ENCODE measurements at places on chromosomes 1 and 21.
A peak's percentile ranks its signal among the peaks of the same experiment; 100 is the strongest.

GRCh38 chr1:2009101-2010053 lies 5.8 kb upstream of the CFAP74 start:
- DNase-seq, result no peak

DNA sequence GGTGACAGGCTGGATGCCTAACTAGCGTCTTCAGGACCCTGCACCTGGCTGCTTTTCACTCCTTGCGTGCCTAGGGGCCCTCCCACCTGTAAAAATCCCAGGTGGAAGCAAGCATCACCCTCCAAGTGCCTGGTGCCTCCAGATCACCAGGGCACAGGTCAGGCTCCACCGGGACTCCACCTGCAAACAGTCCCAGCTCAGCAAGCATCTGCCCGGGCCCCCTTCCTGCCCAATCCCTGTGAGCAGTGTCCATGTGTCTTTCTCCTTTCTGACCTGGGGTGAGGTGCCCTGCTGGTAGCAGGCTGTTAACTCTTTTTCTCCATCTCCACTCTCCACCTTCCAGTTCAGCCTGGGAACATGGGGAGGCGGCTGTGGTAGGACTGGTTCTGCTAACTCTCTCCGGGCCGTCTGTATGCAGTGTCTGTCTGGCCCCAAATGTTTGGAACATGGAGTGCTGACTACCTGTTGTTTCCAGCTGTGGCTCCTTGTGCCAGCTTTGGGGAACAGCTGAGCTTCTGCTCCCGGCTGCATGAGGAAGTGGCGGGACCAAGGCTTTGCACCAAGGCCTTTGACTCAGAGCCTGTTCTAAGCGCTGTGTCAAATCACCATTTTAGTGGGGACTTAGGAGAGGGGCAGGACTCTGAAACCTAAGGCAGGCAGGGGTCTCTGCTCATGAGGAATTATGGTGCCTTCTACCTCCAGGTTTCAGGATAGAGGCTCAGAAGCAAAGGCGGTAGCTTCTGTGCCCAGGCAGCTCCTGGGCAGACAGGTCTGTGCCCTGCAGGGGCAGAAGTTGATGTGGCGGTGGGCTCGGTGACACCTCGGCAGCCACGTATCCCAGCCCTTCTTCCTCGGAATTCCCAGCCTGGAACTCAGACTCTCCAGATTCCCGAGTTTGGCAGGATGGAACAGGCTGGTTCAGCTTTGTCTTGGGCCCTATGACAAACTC lies 5.5 kb downstream of the GPR137B start:
- no peak for DNase-seq

DNA sequence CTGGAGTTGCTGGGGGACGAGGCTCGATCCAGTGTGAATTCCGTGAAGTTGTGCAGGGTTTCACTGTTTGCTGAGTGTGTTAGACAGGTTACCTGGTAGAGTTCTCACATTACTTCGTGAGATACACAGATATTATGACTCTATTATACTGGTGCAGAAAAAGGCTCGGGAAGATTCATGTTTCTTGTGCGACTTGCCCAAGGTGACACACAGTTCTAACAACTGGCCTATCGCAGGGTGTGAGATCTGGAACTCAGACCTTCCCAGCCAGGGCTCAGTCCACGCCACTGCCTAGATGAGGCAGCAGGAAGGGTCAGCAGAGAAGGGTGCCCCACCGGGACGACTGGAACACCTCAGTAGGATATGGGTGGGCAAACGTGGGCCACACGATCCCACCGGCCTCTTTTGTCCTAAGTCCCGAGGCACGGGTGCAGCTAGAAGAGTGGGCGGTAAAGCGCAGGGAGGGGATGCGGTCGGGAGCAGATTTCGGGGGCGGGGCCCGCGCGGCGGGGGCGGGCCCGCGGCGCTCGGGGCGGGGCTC lies 296 bp upstream of the RNPEP start:
- DNase-seq, result peak; percentile 80

- DNase-seq, result no peak
Measured at GRCh38 chr1:167117225-167117624, 23.4 kb downstream of the STYXL2 start.

GRCh38 chr1:178271471-178271870 lies 177.6 kb downstream of the RASAL2 start:
- DNase-seq, result no peak

DNA sequence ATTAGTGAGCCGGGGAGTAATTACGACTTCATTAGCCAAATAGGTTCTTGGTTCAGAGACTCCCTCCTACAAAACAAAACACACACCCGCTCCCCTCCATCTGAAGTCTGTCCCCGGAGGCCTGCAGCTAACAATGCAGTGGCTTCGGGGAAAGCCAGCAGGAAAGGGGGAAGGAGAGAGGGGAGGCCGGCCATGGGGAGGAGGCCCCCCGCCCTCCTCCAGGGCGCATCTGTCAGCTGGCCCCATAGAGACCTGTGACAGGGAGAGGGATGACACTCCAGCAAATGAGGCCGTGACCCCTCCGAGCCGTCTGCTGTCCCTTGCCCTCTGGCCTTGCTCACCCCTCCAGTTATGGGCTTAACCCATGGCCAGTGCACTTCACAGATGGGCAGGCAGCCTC lies 12.1 kb upstream of the CNTN2 start:
- no peak for DNase-seq

- no peak for DNase-seq
Measured at GRCh38 chr1:36950604-36951291, 83.6 kb downstream of the GRIK3 start.

DNA sequence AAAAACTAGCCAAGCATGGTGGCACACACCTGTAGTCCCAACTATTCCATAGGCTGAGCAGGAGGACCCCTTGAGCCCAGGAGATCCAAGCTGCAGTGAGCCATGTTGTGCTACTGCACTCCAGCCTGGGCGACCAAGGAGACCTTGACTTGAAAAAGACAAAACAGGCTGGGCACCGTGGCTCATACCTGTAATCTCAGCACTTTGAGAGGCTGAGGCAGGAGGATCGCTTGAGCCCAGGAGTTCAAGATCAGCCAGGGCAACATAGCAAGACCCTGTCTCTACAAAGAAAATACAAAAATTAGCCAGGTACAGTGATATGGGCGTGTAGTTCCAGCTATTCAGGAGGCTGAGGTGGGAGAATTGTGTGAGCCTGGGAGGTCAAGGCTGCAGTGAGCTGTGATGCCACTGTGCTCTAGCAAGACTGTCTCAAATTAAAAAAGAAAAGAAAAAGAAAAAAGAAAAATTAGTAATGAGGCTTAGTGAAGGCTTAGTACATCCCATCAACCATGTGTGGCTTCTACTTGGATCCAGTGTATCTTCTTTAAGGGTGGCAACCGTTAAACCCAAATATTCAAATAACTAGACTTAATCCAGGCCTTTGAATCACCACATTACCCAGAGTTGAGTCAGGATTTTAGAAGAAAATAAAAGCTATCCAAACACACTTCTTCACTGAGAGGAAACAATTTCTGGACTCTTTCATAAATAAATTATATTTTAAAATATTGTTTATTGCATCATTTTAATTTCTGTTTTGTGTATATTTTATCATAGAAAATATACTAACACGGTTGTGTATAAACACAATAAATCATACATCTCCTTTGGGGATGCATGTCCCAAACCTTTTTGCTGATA lies 74.3 kb upstream of the RAB4A start:
- no peak for DNase-seq

GRCh38 chr1:162206749-162207635 lies 137.5 kb downstream of the NOS1AP start:
- no peak for DNase-seq

- no peak for DNase-seq
Measured at GRCh38 chr1:160942926-160943325, 11.7 kb downstream of the ITLN2 start.

- no peak for DNase-seq
Measured at GRCh38 chr1:24389231-24389678, 24.3 kb downstream of the STPG1 start.

- no peak for DNase-seq
Measured at GRCh38 chr21:45120975-45121374, 46.6 kb downstream of the ADARB1 start.

DNA sequence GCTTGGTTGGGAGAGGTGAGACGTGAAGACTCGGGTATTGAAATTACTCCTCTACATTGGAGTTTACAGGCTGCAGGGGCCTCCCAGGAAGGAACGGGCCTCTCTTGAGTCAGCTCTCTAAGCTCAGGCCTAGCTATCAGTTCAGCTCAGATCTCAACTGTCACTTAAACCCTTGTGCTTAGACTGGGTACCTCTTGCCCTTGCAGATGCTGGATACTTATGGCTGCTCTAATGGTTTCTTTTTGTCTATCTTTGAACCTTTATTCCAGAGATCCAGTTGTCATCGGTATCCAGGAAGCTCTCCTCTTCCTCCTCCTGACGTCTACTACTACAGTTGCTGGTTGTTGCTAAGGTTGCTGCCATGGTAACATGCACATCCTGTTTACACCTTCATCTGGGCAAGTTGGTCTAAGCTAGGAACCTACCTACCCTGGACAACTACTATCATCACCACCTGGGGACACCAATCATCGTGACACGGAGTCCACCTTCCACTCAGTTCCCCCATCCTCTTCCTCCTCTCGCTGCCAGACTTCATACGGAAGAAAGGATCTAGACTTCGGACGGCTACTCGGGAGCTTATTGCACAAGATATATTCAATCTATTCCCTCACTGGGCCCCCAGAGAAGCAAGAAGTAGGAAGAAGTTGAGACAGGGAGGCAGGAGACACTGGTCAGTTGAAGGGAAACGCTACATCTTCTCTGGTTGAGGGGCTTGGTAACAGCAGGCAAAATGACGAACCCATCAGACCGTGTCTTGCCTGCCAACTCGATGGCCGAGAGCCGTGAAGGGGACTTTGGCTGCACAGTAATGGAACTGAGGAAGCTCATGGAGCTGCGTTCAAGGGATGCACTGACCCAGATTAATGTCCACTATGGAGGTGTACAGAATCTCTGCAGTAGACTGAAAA lies 56.1 kb downstream of the ATP2B4 start:
- no peak for DNase-seq

DNA sequence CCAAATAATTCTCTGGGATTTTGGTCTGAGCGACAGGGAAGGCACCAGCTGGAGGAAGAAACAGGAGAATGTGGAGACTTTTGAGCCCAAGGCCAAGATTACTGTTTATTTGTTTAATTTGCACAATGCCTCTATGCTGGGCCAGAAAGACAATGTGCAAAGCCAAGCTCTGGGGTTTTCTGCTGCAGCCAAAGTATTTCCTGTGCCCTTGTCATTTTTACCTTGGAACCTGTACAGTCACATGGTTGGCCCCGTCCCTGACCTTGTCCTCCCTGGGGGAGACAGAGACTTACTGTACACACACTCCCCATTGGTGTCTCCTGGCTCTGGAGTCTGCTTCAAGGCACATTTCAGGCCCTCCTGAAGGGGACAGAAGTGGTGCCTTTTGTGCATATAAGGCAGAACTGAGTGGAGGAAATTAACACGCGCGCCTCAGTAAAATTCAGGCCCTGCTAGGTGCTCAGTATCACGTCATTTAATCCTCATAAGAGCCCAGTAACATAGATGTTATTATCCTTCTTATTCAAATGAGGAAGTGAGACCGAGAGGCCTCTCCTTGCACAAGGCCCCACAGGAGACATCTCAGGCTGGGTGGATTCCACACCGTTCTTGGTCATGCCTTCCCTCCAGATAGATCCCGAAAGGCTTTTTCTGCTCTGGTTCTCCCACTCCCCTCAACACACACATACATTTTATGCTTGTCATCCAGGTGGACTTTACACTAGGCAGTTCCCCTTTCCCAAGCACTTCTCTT lies 21.1 kb downstream of the C1orf115 start:
- no peak for DNase-seq

- no peak for DNase-seq
Measured at GRCh38 chr1:201009962-201010645, 13.4 kb downstream of the KIF21B start.

- no peak for DNase-seq
Measured at GRCh38 chr1:221991221-221991620, 249.3 kb upstream of the DUSP10 start.

- no peak for DNase-seq
Measured at GRCh38 chr1:113058941-113059706, 13.9 kb upstream of the LRIG2 start.

- DNase-seq, result peak; percentile 29
Measured at GRCh38 chr1:1432951-1433803, 2.3 kb upstream of the VWA1 start.

- DNase-seq, result peak; percentile 18
Measured at GRCh38 chr21:36209626-36210171, 53.1 kb downstream of the DOP1B start.

DNA sequence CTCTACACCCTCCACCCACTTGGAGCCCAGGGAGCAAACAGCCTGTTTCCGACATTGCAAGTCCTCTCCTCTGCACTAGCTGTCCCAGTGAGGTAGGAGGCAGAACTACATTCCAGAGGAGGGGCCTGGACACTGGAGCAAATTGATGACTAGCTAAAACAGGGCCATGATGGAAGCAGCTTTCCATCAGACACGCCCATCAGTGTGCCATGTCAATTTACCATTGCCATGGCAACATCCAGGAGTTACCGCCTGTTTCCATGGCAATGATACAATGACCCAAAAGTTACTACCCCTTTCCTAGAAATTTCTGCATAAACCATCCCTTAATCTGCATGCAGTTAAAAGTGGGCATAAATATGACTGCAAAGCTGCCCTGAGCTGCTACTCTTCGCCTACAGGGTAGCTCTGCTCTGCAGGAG lies 647.1 kb downstream of the PTPRU start:
- no peak for DNase-seq

DNA sequence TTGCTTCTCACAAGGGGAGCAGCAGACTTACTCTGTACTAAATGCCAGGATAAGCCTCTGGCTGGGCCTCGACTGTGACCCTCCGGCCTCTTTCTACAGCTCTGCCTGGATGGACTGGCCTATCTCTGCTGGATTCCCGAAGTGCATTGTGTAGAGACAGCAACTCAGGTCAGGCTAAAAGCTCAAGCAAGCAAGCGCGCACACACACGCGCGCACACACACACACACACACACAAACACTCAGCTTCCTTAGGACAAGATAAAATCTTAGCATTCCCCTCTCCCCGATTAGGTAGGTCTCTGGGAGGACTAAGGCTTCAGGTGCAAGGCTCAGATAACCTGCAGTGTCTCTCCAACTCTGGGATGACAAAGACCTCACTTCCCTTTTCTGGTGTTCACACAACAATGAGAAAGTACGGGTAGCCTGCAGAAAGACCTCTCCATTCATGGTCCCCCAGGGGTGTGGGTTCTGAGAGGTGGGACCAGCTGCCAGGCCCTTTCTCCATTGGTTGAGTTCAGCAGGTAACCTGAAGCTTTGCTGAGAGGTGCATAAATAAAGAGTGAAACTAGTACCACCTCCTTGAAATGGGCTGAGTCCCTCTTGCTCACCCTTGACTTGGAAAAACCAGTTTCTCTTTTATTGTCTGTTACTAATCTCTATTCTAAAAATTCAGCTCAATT lies 155.1 kb upstream of the CAMK1G start:
- no peak for DNase-seq

- no peak for DNase-seq
Measured at GRCh38 chr1:32895325-32896215, 5.6 kb downstream of the TMEM54 start.

DNA sequence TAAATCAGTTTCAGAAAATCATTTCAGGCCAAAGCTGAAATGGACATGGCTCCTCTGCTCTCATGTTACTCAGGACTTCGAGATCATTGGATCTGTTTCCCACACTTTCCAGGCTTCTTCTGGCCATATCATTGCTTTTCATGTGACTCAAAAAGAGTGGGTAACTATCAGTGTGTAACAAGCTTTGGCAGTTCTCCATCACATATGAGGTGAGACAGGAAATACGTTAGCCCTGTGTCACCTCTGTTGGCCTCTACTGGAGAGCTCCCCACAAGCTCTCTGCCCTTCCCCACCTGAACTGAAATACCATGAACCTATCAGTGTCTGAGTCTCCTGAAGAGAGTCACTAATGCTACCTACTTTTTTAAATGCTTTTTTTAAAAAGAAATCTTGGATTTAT lies 128.2 kb downstream of the LBR start:
- DNase-seq, result no peak

GRCh38 chr1:54428837-54429518 lies 22.8 kb upstream of the SSBP3 start:
- no peak for DNase-seq
